ENCODE measurements at places on chromosomes 6 and 20.

DNA sequence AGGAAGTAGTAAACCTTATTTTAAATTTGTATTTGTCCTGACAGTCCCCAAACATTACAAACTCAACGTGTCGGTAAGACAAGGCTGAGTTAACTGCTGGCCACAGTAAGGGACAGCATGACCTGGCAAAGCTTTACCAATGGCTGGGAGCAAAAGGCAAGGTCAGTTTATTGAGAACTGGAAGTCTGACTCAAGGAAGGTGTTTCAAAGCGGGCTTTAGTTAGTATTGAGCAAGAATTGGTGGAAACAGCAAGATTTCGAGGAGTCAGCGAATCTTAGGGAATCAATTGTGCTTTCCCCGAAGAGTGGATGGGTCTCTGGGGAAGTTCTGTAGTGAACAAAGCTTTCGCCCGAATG is 885 bp upstream of the GZF1 start:
- no peak for DNase-seq

DNA sequence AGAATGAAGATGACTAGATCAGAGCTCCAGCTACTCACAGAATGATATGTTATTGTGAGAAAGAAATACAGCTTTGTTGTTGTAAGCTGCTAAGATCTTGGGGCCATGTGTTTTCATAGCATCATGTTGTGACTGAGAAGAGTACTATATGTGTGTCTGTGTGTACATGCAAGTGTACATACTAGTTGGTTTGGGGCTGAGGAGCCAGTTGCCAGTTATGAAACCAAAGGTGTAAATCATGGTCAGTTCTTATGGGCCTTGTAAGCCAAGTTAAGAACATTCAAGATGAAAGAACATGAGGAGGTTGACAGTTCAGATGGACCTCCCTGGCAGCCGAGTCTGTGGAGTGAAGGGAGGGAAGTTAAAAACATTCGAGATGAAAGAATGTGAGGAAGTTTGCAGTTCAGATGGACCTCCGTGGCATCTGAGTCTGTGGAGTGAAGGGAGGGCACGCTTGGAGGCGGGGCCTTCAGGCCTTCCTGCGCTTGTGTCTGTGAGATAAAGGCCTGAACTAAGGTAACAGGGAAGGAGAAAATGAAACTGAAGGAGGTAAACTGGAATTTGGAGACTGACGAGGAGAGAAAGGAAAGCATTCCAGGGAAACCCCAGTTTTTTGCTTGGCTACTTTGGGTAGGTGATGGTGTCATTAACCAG is 13.9 kb downstream of the AFDN start:
- no peak for DNase-seq

DNA sequence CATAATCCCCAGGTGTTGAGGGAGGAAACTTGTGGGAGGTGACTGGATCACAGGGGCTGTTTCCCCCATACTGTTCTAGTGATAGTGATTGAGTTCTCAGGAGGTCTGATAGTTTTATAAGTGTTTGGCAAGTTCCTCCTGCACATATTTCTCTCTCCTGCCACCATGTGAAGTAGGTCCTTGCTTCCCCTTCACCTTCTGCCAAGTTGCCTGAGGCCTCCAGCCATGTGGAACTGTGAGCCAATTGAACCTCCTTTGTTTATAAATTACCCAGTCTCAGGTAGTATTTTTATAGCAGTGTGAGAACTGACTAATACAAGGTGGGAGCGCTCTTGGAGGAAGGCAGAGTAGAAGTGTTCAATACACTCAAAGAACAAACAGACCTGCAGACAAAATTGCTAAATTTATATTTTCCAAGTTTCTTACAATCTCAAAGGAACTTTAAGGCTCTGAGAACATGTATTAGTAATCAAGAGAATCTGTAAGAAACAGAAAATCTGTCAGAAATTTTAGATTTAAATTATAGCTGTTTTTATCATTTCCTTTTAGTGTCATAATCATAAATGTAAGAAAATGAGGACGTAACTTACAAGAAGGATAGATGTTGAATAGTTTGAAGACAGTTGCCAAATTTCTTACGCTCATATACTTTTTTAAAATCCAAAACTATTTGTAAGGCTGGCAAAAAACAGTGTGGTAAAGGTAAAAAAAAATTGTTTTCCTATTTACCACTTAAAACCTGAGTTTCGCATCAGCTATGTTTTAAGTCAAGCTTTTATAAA is 77.7 kb downstream of the ASCC3 start:
- DNase-seq, result no peak

DNA sequence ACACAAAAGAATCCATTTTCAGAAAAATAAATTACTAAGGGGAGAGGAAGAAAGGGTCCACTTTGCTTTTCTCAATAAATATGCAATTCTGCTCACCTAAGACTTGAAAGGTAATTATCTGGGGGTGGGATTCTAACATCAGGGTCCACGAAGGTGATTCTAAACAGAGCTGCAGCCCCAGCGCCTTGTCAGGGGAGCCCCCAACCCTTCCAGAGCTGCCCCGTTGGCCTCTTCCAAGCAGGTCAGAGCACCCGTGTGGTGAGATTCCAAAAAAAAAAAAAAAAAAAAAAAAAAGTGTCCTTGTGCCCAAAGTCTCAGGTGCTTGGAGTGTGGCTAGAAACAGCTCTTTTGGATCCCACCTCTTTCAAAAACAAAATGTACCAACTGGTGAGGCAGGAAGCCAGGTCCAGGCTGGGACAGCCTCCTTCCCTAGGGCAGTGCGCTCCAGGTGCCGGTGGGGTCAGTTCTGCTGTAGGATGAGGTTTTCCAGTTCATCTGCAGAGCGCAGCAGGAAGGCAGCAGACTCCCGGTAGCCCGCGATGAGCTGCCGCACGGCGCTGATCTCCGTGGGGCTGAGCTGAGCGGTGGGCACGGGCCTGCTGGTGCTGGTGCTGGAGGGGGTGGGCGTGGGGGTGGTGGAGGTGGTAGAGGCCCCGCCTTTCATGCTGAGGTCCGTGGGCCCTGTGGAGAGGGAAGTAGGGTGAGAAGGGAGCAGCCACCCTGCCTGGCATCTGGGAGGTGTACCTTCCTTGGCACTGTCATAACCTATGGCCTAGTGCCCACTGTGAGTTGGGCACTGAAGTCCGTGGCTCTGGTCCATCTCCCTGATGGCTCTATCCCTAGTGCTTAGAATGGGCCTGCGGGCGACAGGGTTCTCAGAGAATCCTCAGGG is 89.3 kb downstream of the ASXL1 start:
- no peak for DNase-seq

- DNase-seq, result no peak
Measured at GRCh38 chr6:4661391-4661790, 114.8 kb upstream of the CDYL start.

DNA sequence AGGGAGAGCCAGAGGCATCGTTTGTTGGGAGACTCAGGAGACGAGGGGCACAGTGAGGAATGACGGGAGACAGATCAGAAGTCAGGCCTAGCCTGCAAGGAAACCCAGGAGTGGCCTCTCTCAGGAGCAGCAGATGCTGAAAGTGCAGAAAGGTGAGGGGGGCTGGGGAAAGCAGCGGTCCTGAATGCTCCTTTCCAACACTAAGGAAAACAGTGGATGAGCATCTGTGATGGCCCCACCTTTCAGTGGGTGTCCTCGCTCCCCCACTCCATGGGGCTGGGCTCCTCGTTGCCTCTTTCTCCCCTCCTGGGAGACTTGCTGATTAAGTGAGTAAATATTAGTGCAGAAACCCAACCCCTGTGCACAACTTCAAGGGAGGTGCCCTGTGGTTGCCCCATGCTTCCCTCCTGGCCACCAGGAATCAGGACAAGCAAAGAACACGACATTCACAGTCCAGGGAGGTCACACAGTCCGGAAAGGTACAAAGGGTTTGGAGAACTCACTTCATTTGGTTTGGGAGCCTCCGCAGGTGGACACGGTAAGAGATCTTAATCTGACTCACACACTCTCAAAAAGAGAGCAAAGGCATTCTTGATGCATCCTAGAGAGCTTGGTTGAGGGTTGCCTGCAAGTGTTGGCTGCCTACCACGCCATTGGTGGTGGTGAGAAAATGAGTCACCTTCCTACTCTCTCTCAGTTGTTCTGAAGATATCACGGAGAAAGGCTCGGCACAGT is 9.7 kb upstream of the BPIFB1 start:
- no peak for DNase-seq

- DNase-seq, result no peak
Measured at GRCh38 chr6:44298864-44299263, 14.3 kb downstream of the AARS2 start.

GRCh38 chr6:18595774-18596530 is 208.8 kb downstream of the RNF144B start:
- DNase-seq, result no peak

DNA sequence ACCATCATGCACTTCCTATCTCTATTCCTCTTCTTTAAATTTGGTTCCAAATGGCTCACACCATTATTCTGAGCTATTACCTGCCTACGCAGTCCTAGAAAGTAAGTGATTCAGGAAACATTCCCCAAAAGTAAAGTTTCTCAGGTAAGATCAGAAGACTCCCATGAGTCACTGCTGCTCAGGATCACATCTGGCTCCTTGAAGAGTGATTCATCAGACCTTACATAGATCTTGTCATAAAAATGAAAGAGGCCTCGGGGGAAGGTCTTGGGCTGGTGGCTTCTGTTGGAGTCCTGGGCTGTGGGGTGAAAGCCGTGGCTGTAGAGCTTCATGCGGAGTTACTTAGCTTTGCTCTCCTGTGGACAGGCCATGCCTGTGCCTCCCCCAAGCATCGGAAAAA is 35.9 kb downstream of the PLG start:
- DNase-seq, result no peak

DNA sequence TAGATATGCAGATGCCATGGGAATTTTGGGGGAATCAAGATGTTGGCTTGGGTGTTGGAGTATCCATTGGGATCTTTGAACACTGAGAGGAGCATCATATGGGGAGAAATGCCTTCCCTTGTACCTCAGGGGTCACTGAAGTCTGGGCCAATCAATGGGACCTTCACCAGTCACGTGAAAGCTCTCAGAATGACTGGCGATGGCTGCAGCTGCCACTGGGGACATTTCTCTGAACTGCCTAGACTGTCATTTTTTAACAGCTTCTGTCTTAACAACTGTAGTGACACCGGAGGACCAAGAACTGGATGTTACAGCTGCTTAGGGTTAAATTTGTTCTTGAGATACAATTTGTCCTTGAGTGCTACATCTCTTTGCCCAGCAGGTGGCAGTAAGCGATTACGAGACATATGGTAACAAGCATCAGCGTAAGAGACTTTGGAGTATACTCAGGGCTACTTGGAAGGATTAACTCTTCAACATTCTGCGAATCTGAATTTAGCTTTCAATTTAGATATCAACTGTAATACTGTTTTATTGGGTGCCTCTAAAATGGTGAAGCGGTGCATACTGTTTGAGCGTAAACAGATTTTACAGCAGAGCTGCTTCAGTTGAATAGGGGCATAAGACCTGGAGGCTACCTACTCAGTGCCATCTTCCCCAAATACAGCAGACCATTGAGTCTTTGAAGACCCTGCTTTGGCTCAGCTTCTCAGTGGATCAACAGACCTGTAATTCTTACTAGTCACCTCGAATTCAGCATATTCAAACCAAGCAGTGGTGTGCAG is 36.0 kb downstream of the CCN2 start:
- DNase-seq, result peak; percentile 7

GRCh38 chr20:33211817-33212424 is 5.2 kb upstream of the BPIFA3 start:
- DNase-seq, result no peak

GRCh38 chr6:22435151-22435550 is 134.2 kb upstream of the HDGFL1 start:
- DNase-seq, result no peak

DNA sequence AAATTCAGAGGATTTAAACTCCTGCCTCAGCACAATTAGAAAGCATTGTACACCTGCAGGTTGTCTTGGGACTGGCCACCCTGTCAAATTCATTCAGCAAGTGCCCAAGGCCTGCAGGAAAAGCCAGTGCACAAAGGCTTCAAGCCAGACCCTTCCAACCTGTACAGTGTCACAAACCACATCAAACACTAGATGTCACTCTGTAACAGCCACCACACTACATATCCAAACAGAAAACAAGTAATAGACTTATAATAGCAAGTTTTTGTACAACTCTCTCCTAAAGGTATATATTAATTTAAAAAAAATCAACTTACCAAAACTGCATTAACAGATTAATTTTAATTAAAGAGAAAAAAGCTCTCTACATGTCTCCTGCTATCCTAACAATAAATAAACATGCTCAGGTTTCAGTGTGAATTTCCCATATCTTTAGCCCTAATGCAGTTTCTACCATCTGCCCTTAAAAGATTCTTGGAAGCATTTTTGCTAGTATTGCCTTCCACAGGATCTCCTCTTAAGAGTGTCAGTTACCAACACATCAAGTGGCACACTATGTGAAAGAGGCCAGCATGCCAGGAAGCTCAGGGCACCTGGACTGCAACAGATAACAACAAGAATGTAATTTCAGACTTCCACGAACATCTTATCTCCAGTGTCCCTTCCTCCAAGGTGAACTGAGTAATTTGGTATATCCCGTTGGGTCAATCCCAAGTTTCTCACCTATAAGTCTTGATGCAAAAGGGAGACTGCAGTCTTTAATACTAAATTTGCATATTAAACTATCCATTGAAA is 47.5 kb downstream of the RALGAPA2 start:
- no peak for DNase-seq

GRCh38 chr6:19303383-19303782 is 533.8 kb upstream of the ID4 start:
- no peak for DNase-seq

GRCh38 chr6:166286839-166287271 is 21.3 kb downstream of the PRR18 start:
- no peak for DNase-seq

GRCh38 chr20:14507711-14508110 is 170.3 kb upstream of the FLRT3 start:
- DNase-seq, result no peak

DNA sequence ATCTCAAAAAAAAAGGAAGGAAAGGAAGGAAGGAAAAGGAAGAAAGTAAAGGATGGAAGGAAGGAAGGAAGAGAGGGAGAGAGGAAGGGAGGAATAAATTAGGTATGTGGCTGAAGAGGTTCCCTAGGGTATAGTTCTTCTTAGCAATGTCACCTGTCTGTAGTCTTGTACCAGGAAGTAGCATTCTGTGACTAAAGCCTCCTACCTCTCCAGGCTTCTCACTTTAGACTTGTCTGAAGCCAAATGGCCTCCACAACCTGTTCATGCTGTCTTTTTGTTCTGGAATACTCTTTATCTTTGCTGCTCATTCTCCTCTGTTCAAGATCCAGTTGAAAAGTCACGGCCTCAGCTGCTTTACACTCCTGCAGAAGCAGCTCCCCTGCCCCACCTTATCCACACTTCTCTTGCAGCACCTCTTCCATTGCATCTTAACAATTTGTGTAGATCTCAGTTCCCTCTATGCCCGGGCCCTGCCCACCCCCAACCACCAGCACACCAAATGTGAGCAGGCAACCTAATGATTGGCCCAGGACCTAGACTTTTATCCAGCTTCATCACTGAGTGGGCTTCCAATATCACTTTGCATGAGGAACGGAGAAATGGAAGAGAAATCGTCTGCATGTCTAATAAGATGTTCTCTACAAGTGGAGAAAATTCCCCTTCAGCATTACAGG is 19.1 kb downstream of the GCNT2 start:
- DNase-seq, result no peak

GRCh38 chr20:51532577-51533191 is 9.8 kb downstream of the NFATC2 start:
- DNase-seq, result no peak

- DNase-seq, result no peak
Measured at GRCh38 chr6:18161431-18161830, 6.2 kb downstream of the KDM1B start.
